ENCODE measurements at places on chromosomes 4 and X.

DNA sequence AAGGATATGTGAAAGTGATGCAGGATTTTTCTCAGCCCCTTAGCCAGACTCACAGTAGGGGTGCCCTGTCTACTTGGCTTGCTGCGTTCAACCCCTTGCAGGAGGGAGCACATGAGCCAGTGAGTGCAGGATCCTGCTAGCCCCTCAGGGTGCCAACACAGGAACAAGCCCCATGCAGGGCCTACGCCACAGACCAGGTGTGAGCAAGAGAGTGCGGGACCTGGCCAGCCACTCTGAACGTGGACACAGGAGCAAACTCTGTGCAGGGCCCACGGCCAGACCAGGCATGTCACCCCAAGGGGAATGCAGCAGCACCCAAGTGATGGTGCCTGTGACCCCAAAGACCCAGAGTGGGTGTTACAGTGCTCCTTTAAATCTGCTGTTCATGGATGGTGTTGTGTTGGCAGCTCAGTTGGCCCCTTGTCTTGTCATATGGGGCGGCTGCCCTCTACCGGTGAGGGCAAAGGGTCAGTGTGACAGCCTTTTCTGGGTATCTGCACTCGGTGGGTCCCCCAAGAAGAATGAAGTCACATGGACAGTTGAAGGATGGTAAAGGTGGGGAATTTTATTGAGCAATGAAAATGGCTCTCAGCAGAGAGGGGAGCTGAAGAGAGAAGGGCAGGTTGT is 188.4 kb upstream of the MAOA start:
- DNase-seq, result no peak

DNA sequence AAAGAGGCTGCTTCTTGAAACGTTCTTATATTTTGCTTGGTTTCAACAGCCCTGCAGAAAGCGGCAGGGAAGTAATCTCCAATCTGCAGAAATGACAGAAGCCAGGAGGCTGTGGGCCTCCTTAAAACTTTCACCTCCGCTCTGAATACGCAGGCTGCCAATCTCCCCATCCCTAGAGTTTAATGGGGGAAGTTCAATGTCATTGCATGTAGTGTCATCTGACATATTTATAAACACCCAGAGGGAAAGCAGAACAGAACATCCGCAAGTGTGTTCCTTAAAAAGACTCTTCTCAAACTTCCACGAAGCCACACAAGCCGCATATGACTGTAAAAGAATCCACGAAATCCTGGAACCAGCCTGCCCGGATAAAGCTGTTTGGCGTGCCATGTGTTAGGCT is 148.8 kb upstream of the TBL1X start:
- no peak for DNase-seq

DNA sequence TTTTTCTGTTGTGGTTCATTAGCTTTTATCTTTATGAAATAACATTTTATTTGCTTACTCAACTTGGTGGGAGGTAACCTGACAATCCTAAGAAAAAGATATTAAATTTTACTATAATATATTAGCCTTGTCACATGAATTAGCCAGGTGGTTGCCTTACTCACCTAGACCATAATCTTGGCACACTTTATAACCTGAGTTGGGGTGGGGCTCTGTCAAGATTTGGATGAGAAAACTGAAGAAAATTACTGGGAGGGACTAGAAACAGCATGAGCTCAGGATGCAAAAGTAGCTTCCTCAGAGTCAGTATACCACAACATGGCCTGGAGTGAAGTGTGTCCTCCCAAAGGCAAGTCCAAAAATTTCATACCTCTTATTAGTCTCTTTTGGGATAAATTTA is 164.9 kb upstream of the ANXA3 start:
- DNase-seq, result no peak

- no peak for DNase-seq
Observed at GRCh38 chr4:5956285-5957021, 61.8 kb downstream of the C4orf50 start.

GRCh38 chr4:41323706-41324105 is 67.0 kb downstream of the UCHL1 start:
- DNase-seq, result no peak

GRCh38 chr4:94131212-94131611 is 76.5 kb upstream of the SMARCAD1 start:
- no peak for DNase-seq

- no peak for DNase-seq
Observed at GRCh38 chrX:109632906-109633504, 8.0 kb upstream of the KCNE5 start.

DNA sequence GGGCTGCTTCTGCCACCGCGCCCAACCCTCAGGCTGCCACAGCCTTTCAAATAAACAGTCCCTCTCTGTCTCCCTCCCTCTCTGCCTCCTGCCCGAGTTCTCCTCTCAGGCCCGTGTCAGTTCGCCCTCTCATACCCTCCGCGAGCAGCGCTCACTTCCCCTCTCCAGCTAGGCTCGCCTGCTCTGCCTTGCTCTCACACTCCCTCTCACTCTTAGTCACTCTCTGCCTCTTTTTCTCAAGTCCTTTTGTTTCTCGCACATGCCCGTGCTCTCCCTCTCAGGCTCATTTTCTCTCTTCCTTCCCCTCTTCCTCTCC is 3.2 kb downstream of the EFNB1 start:
- DNase-seq, result peak; percentile 50

DNA sequence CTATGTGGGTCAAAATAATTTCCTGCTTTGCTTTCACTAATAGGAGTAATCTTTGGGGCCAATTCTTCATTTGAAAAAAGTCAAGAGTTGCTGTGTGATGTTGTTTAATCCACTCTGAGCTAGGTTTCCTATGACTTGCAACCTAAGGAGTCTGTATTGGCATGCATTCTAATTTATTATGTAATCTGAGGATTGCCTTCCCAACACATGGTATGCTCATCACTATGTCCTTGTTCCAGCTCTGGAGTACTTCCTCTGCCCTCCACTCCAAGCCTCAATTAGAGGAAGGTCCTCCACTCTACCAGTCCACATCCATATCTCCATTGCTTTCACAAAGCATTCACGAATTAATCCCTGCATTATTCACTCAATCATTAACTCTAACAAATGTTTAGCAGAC is 56.1 kb downstream of the PPP3CA start:
- no peak for DNase-seq

DNA sequence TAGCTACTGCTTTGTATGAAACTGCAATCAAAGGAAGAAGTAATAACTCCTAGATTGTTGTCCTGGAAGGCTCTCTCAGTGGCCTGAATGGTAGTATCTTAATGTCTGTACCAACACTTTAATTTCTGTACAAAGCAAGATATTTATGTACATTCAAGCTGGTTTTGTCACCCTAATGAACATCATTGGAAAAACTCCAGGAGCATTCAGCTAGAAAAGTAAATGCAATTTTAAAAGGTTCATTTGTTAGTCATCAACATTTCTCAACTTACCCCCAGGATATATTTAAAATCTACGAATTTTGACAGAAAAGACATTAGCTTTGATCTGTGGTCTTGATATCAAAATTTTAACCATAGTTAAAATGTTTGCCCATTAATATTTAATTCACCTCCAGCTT is 80.0 kb upstream of the FGF13 start:
- no peak for DNase-seq

- DNase-seq, result no peak
Observed at GRCh38 chr4:4425119-4425690, 38.3 kb downstream of the NSG1 start.

- DNase-seq, result peak; percentile 22
Observed at GRCh38 chrX:51496501-51497291, at the start of gene NUDT11. TSS of gene NUDT11 (minus strand) at chrX:51496592. CDS start at chrX:51496444, 148 bp downstream.

DNA sequence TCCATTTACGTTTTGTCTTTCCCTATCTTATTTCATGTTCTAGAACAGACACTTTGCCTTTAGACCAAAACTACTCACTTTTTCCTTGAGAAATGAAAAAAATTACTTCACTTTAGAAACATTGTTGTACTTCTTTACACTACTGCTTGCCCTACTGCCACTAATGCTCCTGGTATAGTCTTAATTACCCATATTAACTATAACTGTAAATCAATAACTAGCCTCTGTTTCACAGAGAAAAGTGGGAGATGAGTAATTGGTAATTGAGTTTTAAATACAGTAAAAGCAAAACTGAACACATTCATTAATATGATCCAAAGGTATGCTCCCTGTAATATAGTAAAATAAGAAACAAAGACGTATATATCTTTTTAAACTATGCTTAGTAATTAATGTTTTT is 111.1 kb upstream of the JADE1 start:
- DNase-seq, result no peak

DNA sequence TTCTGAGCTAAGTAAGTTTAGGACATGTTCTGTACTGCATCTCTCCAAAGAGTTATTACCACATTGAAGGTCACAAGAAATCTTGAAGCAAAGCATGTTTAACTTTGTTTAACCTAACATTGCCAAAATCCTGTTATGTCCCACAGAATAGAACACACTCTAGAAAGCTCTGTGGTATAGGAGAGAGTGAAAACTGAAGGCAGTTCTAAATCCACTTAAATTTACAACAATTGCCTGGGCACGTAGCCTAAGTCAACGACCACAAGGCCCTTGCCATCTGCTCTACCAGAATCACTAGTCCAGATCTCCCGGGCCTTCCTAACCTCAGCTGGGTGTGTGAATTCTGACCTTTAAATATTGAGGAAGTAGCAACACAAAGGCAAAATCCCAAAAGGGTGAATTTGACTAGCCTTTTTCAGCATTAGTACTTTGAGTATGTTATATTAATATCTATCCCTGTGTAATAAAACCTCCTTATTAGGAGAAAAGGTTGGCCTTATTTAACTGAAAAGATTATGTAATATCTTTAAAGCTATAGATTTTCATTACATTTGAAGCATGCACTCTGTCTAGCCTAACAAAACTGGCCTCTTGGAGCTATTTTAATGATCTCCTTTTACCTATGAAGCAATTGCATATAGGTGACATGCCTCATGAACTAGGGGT is 4.5 kb upstream of the MAML3 start:
- DNase-seq, result peak; percentile 59

DNA sequence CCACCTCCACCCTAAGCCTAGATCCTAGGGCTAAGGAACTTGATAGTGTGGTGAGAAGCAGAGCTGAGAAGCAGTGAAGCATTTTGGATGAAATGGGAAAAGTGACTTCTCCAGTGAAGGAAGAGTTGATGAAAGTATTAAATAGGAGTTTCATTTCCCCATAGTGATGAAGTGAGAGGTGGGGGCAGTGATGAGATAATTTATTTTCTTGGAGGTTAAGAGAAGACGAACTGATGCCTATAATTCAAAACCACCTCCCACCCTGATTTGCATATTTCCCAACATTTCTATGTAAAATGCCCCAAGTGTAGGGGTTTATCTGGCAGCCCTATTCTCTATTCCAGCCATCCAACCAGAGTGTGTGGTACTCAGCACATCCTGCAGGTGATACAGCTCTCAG is 6.3 kb downstream of the LONRF3 start:
- no peak for DNase-seq

DNA sequence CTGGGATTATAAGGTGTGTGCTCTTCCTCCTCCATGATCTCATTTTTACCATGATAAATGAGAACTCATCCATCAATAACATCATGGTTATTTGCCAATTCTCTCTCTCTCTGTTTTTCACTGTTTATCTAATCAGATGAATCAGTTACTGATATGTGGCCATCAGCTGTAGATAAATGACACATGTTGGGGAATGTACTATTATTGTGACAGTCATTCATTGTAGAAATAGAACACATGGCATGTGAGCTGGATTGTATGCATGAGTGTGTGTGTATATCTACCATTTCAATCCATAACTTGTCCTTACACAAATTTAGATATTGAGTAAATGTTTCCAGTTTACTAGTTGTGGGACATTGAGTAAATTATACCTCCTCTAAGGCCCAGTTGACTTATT is 53.0 kb downstream of the OSTC start:
- no peak for DNase-seq

DNA sequence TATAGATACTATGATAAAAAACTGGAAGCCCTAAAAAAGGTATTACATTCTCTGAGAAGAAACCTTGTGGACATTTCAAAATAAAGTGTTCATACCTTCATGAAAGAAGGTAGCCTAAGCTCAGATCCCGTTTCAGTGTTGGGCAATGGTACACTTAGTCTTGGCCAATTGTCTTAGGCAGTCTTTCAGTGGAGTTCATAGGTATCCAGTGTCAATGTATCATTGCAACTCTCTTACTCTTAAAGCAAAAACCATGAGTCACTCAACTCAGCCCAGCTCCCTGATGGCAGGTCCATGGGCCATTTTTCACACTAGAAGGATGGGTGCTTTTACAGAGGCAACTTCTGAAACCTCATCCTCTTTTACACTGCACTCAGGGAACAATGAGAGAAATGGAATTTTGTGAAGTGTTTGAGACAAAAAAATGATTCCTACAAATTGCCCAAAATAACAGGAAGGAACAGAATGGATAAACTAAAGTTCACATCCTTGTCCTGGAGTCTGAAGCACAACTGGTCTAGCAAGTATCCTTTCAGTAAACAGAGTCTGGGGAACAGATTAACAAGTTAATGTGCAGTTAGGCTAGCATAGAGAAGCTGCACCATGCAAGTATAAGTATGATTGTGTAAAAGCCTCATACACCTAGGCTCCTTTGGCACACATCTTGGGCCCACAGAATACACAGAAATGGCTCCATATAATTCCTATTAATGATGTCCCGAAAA is 7.0 kb upstream of the ZNF827 start:
- DNase-seq, result no peak
